Stimulated activated CD8-positive, alpha-beta memory T cell treated with anti-CD3 and anti-CD28 coated beads, Interleukin-7, amount 100 ng/mL, for 1 hour (primary cell): ENCODE measurements at places on chromosomes 4 and X.

DNA sequence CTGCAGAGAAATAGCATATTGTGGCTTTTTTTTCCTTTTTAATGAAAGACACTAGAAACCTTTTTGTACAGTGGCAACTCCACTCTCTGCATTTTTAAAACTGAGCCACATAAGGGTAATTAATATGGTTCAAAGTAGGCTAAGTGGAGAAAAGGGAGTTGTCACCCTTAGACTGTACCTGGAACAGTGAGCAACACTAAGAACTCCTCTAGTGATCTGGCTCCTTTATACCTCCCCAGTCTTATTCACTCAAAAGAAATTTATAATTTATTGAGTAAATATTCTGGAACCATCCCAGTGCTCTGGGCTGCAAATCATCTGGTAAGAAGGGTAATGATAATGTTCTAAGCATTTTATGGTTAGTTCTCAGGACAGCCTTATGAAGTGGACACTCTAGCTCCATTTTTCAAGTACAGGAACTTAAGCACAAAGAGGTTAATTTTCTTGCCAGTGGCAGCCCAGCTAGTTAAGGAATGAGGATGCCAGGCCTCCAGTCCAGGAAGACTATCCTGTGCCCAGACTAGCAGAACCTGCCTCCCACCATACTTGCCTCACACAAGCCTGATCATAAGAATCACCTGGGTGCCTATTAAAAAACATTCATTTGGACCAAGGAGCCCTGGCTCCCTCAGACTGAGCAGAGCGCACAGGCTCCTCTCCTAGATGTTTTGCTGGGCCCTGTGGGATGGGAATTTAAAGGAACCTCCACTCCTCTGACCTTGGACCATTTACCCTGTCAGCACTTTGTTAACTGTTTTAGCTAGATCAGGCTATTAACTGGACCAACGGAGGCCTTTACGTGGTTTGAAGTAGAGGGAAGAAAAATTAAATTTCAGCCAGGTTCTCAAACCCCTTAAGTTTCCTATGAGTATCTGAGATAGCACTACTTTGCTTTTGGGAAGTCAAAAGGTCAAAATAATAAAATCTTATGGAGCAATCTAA lies 102.6 kb downstream of the PDE5A start:
- no peak for DNase-seq

DNA sequence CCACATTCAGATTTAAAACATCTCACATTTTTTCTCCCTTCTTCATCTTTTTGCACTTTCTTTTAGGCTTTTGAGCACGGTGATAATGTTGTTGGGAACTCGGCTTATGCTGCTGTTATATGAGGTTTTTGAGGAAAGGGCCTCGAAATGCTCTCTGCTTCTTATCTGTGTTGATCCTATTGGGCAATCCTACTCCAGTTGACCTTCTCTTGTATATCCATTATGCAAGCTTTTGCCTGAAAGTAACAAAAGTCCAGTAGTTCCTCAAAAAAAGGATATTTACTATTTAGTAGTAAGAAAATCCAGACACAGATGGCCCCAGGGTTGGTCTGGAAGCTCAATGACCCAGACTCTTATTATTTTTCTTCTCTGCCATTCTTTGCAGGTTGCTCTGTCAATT lies 57.7 kb upstream of the SPANXB1 start:
- DNase-seq: no peak

DNA sequence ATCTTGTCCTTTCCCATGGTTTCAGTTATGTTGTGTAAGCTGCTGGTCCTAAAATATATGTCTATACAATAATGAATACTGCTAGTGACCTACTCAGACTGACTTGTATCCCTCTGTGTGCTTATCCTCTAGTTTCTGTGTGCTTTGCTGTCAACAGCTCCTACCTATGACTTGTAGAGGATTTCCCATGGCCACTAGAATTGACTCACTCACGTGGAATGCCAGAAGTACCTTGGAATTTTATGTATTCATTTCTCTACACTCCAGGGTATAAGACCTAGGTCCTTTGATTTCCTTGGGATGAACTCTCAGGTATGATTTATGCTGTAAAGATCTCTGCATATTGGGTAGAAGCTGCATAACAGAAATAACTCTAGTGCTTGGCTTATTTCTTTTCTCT lies 279.9 kb upstream of the SLIT2 start:
- DNase-seq: no peak

- no peak for DNase-seq
Measured at GRCh38 chr4:6456450-6456849, 16.0 kb downstream of the PPP2R2C start.

GRCh38 chrX:112968351-112969133 lies 127.9 kb upstream of the AMOT start:
- DNase-seq: no peak

DNA sequence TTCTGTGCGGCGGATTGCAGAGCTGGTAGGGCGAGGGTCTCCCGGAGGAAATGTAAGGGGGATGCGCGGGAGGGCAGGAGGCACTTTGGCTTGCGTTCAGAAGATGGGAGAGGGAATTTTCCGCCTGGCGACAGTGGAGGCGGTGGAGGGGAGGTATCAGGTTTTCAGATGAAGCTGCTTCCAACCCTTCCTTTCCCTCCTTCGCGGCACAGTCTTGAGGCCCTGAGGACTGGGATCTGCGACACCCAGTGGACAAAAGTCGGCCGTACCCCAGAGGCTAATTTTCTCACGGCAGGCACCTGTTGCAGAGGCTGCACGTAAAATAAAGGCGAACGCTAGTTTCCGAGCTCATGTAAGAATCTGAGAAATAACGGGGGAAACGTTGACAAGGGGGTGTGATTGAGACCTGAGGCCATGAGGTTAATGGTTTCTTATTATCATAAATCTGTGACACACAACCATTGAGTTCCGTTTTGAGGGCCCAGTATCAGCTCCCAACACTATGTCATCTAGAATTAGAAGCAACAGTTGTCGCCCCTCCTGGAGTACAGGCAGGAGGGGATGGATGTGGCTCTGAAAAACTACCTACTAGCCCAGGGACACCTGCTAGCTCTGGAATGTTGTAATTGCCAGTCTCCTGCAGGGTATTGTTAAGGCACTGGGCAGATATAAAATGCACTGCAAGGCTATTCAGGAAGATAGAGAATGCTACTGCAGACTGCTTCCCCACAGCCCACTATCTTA lies 1.1 kb downstream of the ZCCHC18 start:
- DNase-seq: peak; percentile 37
